ENCODE measurements at places on chromosomes 5 and 9. TPM values are rescaled to one million over a fixed set of nuclear protein-coding genes. Genes with fewer than 3 reads are reported as not detected.

DNA sequence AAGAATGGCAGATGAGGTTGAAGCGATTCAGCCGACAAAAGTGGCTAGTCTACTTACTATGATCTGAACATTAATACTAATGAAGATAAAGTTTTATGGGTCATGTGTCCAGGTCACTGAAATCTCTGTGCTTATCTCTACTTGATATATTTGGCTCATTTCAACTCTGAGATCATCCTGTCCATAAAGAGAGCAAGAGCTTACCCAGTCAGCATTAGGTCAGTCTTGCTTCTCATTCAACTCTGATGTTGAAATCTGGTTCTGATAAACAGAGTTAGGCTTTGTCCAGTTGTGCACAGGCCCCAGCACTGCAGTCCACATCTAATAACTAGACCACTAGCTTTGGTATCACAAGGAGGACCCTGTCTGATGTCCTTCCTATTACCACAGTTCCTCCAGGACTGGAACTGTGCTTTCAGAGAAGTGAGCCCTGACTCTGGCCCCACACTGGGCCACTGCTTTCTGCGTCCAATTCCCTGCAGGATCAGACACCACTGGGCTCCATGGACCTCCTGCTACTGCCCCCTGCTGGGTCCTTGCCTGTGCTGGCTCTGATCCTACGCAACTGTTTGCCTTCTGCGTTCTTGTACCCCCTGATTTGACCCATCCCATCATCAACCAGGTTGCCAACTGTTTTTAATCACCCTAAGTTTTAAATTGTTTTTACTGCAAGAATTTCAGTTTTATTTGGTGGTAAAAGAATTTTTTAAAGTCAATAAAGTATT, 23.7 kb upstream of the FAM120A start:
- H3K4me3 ChIP-seq, result no peak overlapping the region
- no peak overlapping the region for H3K27ac ChIP-seq
- no peaks in the 10 kb centered on the region for H3K36me3 ChIP-seq
- H3K27me3 ChIP-seq, result no peaks in the 10 kb centered on the region

ENHO gene
- 0.38 TPM for total RNA-seq

GRCh38 chr9:74949859-74950855, 2.6 kb downstream of the C9orf40 start:
- H3K27me3 ChIP-seq, result no peaks in the 10 kb centered on the region
- no peak overlapping the region for H3K27ac ChIP-seq
- no peaks in the 10 kb centered on the region for H3K36me3 ChIP-seq

DNA sequence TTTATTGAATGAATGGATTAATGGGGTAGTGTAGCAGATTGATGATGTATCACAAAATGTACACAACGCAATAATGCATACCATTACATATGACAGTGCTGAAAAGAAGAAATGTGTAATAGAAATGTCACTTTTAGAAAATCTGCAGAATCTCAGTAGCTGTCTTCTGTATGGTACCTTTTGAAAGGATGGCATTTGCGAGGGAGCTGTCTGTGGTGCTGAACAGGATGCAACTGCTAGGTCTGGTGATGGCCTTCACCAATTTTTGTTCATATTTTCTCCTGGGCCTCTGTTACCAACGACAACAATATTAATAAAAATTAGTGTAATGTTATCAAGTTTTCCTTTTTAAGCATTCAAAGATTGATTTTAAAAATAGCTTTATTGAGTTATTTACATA, 36.2 kb upstream of the OTULIN start:
- no peak overlapping the region for H3K4me3 ChIP-seq
- no peak overlapping the region for H3K27ac ChIP-seq
- DNase-seq, result no peak
- no peaks in the 10 kb centered on the region for H3K36me3 ChIP-seq
- no peaks in the 10 kb centered on the region for H3K4me1 ChIP-seq

DNA sequence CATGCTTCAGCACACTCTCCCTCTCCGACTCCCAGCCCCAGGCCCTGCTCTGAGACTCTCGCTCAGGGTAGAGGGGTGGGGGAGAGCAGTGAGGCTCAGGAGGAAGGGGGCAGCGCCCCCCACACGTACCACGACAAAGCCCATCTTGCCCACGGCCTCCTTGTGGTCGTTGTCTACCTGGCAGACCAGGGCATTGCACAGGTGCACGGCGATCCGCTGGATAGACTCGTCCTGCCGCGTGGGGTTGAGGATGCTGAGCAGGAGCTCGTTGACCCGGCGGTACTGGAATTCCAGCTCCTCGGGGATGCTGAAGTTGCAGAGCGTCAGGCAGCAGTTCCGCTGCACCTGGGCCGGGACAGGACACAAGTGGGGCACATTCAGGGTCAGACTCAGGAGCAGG, 18.5 kb upstream of the ZDHHC12 start:
- H3K4me1 ChIP-seq, result no peaks in the 10 kb centered on the region
- H3K4me3 ChIP-seq, result no peak overlapping the region
- no peak for DNase-seq
- no peaks in the 10 kb centered on the region for H3K36me3 ChIP-seq
- H3K27ac ChIP-seq, result no peak overlapping the region
- no peaks in the 10 kb centered on the region for H3K27me3 ChIP-seq

Data from esophagus squamous epithelium (tissue), 5 donors.